CD8-positive, alpha-beta memory T cell (primary cell): ENCODE measurements at places on chromosomes 7 and 10.

DNA sequence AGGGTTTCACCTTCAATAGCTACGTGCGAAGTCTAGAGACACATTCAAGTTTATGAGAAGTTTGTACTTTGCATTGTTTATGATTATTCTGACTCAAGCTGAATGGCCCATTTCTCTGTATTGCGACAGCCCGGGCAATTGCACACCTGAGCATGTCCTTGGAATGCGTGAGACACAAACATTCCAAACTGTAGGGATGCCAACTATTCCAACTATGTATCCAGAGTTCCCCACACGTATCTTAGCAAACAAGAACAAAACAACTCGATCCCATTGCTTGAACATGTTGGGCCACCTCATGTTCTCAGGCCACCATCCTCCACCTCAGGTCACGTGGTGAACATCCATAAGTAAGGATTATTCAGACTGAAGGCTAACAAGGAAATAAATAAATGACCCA lies 51.4 kb upstream of the EGFR start:
- no peak for DNase-seq

- DNase-seq = no peak
These were observed 10.9 kb downstream of the RBP3 start for GRCh38 chr10:47359101-47359500.

GRCh38 chr10:44627591-44628354 lies 242.9 kb upstream of the CXCL12 start:
- DNase-seq = no peak

DNA sequence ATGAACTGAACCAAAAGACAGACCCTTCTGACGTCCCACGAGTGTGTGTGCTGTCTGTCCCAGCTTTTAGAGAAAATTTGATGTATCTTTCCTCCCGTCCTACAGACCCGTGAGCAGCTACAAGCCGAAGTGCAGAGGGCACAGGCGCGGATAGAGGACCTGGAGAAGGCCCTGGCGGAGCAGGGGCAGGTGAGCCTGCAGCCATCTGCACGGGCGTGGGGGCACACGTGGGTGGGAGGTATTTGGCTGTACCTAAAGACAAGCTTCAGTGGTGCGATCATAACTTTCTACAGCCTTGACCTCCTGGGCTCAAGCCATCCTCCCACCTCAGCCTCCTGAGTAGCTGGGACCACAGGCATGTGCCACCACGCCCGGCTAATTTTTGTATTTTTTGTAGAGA lies 41.7 kb upstream of the DPYSL4 start:
- DNase-seq = no peak

DNA sequence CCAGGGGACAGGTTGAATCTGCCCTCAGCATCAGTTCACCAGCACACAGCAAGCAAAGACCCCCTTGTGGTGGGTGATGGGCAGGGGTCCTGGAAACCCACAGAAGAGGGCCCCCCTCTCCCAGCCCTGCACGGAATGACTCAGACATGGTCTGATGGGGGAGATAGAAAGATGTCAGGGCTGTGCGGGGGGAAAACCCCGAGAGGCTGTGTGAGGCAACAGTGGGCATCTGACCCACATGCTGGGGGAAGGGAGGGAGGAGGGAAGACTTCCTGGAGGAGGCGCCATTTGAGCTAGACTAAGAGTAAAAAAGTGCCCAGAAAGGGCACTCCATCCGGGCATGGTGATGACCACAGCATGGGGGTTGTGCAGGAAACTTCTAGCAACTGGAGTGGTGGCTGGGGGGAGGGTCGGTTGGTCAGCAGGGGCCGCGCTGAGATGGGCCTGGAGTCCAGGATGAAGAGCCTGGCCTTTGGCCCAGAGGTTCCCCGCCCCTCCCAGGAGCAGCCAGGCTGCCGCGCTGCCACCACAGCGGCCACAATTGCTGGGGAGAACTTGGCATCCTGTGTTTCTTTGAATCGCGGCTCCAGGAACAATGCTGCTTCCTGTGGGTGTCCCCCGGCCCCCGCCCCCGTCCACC lies 2.5 kb downstream of the LFNG start:
- DNase-seq = peak; percentile 63

DNA sequence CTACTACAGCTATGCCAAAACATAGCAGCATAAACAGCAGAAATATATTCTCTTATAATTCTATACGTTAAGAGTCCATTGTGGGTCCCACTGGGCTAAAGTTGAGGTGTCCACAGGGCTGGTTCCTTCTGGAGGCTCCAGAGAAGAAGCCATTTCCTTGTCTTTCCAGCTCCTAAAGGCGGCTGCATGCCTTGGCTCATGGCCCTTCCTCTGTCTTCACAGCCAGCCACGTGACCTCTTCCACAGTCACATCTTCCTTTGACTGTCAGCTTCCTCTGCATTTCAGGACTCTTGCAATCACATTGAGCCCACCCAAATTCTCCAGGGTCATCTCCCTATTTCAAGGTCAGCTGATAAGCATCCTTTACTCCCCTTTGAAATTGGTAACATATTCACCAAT lies 17.2 kb downstream of the NACAD start:
- no peak for DNase-seq

DNA sequence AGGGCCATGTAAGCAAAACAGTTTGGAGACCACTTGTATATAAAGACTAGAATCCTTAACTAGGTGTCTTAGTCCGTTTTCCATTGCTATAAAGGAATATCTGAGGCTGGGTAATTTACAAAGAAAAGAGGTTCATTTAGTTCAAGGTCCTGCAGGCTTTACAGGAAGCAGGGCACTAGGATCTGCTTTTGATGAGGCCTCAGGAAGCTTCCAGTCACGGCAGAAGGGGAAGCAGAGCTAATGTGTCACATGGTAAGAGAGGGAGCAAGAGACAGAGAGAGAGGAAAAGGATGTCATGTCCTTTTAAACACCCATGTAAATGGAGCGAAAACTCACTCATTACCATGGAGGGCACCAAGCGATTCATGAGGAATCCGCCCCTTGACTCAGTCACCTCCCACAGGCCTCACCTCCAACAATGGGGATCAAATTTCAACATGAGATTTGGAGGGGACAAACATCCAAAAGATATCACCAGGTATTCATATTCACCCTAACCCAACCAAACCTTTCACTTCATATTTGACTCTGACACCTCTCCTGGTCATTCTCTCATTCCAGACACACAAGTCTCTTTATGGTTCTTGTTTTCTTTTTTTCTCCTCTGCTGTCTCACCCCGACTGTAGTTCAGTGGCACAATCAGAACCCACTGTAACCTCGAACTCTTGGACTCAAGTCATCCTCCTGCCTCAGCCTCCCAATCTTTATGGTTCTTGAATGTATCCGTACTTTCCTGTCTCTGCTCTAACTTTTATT lies 30.1 kb upstream of the ASAH2 start:
- DNase-seq = no peak

GRCh38 chr7:13846386-13846785 lies 143.1 kb downstream of the ETV1 start:
- DNase-seq = no peak

GRCh38 chr10:47287365-47287802 lies 12.6 kb upstream of the GDF10 start:
- no peak for DNase-seq

DNA sequence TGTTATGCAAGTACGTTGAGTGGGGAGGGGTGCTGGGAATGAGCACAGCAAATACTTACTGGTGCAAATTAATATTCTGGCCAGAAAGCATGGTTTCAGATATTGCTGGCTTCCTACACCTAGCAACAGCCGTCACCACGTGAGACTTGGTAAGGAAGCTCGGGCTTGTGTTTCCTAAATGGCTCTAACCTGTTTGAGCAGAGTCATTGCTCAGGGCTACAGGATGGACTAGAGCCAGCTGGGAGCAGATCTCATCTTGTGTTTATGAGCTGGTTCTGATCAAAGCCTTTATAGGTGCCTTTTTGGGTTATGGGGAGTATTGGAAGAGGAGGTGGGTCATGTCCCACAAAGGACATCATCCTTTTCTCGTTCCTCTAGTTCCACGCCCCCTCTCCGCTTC lies 200.3 kb downstream of the BUB3 start:
- no peak for DNase-seq

DNA sequence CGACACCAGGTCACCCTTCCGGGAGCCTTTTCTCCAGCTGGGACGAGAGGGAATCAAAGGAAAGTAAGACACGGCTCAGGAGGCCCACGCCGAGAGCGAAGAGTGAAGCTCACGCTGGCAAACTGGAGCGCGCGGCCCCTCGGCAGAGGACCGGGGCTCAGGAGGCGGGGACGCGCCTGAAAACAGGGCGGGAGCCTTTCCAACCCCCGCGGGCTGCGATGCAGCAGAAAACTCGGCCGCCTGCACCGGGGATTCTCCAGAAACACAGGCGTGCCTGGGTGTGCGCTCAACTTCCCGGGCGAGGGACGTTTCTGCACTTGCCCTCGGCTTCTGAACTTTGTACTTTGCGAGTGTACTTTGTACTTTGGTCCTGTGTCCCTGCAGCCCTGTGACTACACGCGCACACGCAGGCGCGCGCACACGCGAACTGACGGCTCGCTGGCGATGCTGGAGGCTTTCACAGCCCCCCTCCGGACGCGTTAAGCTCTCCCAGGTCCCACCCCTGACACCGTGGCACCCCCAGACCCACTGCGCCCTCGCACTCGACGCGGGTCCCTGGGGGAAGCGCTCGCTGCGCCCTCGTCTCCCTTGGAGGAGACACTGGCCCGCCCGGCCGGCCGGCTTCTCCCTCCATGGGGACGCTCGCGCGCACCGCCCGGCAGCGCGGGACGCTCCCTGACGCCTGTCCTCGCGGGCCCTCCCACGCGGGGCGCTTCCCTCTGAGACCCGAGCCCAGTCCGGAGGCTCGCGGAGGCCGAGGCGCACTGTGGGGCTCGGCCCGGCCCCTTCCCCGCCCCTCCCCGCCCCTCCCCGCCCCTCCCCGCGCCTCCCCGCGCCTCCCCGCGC lies 588 bp upstream of the PAOX start:
- peak; percentile 58 for DNase-seq

DNA sequence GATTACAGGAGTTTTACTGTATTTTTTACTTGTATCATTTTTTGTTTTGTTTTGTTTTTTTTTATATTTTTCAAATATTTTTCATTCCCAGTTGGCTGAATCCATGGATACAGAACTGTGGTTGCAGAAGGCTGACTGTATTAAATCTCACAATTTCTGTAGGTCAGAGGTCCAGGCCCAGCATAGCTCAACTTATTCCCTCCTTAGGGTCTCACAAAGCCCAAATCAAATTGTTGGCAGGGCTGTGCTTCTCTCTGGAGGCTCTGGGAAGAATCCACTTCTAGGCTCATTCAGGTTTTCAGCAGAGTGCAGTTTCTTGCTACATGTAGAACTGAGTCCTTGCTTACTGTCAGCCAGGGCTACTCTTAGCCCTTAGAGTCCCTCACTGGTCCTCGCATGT lies 22.6 kb downstream of the TSPAN14 start:
- DNase-seq = no peak

DNA sequence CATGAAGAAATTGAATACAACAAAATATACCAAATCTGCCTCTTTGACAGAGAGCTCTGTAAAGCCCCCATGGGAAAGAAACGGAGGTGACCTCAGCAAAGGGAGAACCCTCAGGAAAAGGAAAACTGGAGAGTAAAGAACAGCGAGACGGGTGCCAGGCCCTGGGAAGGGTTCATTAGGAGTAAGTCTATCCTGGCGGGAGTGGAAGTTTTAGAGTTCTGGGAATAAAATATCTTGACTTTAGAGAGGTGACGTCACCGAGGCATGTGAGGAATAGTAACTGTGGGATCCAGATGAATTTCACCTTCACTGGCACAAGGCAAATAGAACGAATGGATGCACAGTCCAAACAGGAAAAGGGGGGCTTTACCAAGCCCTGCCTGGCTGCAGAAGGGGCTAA lies 362.8 kb upstream of the IGFBP3 start:
- no peak for DNase-seq

DNA sequence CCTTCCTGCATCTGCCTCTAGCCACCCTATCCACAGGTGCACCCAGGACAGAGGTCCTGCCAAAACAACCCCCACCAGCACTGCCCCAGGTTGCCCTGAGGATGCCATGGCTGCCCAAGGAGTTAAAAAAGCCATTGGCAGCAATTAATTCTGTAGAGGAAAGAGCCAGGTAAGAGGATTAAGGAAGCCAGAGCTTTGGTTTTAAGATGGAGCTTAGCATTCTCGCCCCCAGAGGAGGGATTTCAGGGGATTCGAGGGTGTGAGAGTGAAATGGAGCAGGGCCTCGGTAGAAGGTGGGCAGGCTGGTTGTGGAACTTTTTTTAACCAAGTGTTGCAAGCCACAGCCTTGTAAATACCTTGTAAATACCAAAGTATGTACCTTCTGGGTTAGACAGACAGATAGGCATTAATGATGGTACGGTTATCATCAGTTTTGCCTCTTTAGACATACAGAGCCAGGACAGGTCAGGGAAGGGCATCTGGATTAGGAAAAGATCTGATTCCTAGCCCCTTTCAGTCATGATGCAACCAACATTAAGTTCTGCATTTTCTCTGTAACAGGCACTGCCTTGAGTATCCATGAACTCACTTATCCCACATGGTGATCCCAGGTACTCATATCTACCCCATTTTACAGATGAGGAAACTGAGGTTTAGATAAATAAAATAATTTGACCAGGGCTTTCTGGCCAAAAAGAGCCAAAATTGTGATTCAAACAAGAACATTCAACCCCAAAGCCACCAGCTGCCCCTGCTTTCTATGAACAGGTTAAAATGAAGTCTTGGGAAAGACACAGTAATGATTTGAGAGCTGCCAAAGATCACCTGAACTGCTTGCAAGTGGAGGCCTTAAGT lies 120.7 kb upstream of the PPIF start:
- DNase-seq = no peak

DNA sequence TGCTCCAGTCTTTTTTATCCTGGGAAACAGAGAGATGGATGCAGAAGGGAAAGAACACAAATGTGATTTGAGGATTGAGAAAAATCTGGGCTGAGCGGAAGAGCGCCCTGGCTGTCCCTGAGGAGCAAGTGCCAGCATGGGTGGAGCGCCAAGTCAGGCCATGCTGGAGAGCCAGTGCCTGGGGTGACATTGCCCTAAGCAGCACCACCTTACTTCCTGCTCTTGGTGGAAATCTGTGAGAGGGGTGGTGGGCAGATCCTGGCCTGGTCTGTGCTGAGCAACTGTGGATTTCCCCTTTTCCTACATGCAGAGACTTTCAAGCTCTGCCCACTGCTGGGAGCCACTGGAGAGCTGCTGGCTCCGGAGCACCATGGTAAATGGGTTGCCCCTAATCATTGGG lies 36.9 kb downstream of the DDIT4 start:
- no peak for DNase-seq

- no peak for DNase-seq
These were observed 8.3 kb downstream of the CSTF2T start for GRCh38 chr10:51691135-51691534.

DNA sequence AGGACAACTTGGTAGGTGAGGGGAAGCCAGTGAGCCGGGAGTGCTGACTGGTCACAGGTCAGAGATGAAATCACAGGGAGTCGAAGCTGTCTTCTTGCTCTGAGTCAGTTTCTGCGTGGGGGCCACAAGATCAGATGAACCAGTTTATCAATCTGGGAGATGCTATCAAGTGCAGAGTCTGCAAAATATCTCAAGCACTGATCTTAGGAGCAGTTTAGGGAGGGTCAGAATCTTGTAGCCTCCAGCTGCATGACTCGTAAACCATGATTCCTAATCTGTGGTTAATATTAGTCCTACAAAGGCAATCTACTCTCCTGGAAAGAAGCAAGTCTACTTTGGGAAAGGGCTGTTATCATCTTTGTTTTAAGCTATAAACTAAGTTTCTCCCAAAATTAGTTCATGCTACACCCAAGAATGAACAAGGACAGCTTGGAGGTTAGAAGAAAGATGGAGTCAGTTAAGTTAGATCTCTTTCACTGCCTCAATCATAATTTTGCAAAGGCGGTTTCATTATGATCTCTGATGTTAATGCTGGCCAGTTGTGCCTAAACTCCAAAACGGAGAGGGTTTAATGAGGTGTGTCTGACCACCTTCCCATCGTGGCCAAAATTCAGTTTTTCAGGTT lies 8.4 kb upstream of the LMOD2 start:
- no peak for DNase-seq
